ENCODE measurements at places on chromosomes 1 and 21. TPM values are rescaled to one million over a fixed set of nuclear protein-coding genes. Genes with fewer than 3 reads are reported as not detected.

The ACTA1 gene
- total RNA-seq: not detected

The HLX gene
- 2.6 TPM for total RNA-seq

The KCNQ4 gene
- under 0.01 TPM for total RNA-seq

The AKNAD1 gene
- total RNA-seq: not detected

The NES gene
- total RNA-seq: 110 TPM

The ST6GALNAC3 gene
- 0.99 TPM for total RNA-seq

The MROH7 gene
- 0.50 TPM for total RNA-seq

The S100A14 gene
- 0.33 TPM for total RNA-seq

The KCTD3 gene
- 83.0 TPM for total RNA-seq

Data from smooth muscle cell of trachea (primary cell).